ENCODE measurements at places on chromosomes 5 and 9. TPM values are rescaled to one million over a fixed set of nuclear protein-coding genes. Genes with fewer than 3 reads are reported as not detected.
A peak's percentile ranks its signal among the peaks of the same experiment; 100 is the strongest.

DNA sequence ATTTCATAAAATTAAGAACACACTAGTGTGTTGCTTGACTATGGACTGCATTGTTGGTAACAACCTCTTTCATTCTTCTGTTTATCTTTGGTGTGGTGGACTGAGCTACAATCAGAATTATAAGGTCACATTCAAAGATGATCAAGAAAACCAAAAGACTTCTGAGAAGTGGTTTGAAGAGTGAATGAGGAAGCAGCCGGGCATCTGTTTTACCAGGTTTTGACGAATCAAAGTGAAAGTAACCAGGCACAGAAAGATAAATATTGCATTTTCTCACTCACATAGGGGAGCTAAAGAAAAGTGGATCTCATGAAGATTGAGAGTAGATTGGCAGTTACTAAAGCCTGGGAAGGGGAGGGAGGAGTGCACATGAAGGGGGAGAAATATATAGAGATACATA is 589.1 kb downstream of the ZNF608 start:
- H3K27me3 ChIP-seq, result no peaks in the 10 kb centered on the region
- DNase-seq, result no peak
- peaks cover 2% of the 10 kb centered on the region for H3K4me1 ChIP-seq
- H3K27ac ChIP-seq, result no peak overlapping the region
- H3K4me3 ChIP-seq, result no peak overlapping the region

PCA3 gene
- total RNA-seq, result not detected

PCDHAC1 gene
- not detected for total RNA-seq

IL13 gene
- total RNA-seq, result 830 TPM

SLC6A18 gene
- not detected for total RNA-seq

DNA sequence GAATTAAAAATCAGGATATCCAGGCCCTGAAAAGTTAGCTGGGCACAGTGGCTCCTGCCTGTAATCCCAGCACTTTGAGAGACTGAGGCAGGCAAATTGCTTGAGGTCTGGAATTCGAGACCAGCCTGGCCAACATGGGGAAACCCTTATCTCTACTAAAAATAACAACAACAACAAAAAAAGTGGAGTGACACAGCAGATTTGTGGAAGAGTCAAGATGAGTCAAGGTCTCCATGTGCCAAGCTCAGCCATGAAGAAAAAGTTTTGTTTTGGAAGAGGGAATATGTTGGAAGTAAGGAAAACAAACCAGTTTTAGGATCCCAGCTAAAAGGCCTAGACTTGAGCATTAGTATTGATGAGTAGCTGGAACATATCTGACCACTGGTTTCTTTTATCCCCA is 14.7 kb downstream of the LRRC70 start:
- peaks cover 26% of the 10 kb centered on the region for H3K36me3 ChIP-seq
- peaks cover 7% of the 10 kb centered on the region for H3K4me1 ChIP-seq
- H3K27ac ChIP-seq, result no peak overlapping the region
- H3K4me3 ChIP-seq, result no peak overlapping the region
- DNase-seq, result no peak

TMEM215 gene
- total RNA-seq, result not detected

GRCh38 chr5:158953929-158954534 is 145.7 kb downstream of the EBF1 start:
- no peak for DNase-seq
- H3K4me1 ChIP-seq, result no peaks in the 10 kb centered on the region
- H3K27ac ChIP-seq, result no peak overlapping the region

GRCh38 chr5:147616421-147616820 is 106.6 kb upstream of the DPYSL3 start:
- H3K27ac ChIP-seq, result no peak overlapping the region
- no peak overlapping the region for H3K4me3 ChIP-seq
- no peak for DNase-seq

GRCh38 chr5:10049858-10050455 is 199.7 kb downstream of the ATPSCKMT start:
- no peak overlapping the region for H3K4me3 ChIP-seq
- H3K4me1 ChIP-seq, result no peaks in the 10 kb centered on the region
- no peak overlapping the region for H3K27ac ChIP-seq
- no peaks in the 10 kb centered on the region for H3K36me3 ChIP-seq

GRCh38 chr9:98900244-98900643 is 43.5 kb upstream of the COL15A1 start:
- no peak for DNase-seq
- H3K27ac ChIP-seq, result no peak overlapping the region
- no peaks in the 10 kb centered on the region for H3K36me3 ChIP-seq
- H3K4me1 ChIP-seq, result no peaks in the 10 kb centered on the region
- peaks cover 8% of the 10 kb centered on the region for H3K27me3 ChIP-seq

PCDHB15 gene
- total RNA-seq, result not detected

GRCh38 chr5:140342896-140343295 is 3.5 kb downstream of the HBEGF start:
- peaks cover 49% of the 10 kb centered on the region for H3K4me1 ChIP-seq
- H3K36me3 ChIP-seq, result peaks cover 62% of the 10 kb centered on the region
- H3K4me3 ChIP-seq, result peak overlapping the region; percentile 82
- H3K27me3 ChIP-seq, result no peaks in the 10 kb centered on the region
- no peak for DNase-seq

DNA sequence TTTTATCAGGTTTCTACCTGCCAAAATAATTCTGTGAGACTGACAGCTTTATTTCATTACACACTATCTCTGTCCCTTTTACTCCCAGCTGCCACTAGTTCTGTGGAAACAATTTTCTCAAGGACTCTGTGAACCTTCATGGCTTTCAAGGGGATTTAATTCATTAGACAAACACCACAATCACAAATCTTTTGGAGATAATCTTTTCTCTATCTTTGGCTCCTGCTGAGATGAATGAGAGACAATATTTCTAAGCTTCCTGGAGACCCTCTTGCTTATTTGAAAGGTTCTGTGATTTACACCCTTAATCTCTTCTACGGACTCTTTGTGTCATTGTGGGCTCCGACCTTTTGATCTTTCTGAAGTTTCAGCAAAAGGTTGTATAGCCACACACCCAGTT is 222.6 kb downstream of the PRDM9 start:
- H3K4me3 ChIP-seq, result no peak overlapping the region
- no peak for DNase-seq
- no peak overlapping the region for H3K27ac ChIP-seq
- H3K27me3 ChIP-seq, result no peaks in the 10 kb centered on the region
- H3K4me1 ChIP-seq, result no peaks in the 10 kb centered on the region

DNA sequence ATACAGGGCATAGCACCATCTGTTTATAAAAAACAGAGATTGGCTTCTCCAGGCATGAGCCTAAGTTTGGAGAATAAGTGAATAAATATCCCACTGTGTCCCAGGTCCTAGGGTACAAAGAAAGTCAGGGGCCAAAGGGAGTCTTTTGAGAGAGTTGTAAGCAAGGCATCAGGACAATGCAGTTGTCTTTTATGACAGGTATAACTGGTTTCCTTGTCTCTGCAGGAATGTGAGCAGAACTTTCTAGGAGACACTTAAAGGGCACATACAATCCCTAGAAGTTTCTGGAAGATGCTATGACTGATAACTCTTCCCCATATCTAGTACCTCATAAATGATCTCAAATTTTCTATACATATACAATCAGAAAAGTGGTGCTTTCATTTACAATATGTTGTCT is 245.6 kb upstream of the RGMB start:
- H3K4me1 ChIP-seq, result no peaks in the 10 kb centered on the region
- H3K27me3 ChIP-seq, result no peaks in the 10 kb centered on the region
- H3K36me3 ChIP-seq, result no peaks in the 10 kb centered on the region
- H3K27ac ChIP-seq, result no peak overlapping the region
- H3K4me3 ChIP-seq, result no peak overlapping the region

DNA sequence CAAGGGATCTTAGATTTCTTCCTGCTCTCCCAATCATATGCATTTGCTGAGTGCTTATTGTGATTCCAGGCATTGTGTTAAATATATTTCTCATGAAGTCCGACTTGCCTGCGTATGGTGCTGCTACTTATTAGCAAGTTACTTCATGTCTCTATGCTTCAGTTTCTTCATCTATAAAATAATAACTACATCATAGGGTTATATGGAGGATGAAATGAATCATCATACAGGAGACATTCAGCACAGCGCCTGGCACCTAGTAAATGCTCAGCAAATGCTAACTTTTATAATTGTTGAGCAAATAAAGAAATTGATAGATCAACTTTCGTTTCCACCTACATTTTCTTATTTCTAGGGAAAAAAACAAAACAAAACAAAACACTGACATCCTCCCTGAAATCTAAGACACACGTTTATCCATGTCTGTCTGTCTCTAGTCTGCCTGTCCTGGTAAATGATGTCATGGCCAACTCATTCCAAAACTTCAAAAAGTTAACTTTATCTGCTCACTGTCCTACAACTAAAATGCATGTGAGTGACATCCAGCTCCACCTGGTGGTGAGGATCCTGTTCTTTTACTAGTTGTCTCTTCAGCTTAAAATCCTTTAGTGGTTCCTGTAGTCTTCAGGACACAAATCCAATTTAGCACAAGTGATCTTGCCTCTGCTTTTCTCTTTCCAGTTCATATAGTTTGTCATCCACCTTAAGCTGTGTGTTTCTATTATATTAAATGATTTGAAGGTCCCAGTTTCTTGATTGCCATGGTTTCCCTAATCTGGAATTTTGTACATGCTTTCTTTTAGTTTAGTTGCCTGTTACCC is 27.7 kb downstream of the PPP3R2 start:
- no peak overlapping the region for H3K4me3 ChIP-seq
- H3K36me3 ChIP-seq, result peaks cover 36% of the 10 kb centered on the region
- no peak overlapping the region for H3K27ac ChIP-seq
- H3K27me3 ChIP-seq, result no peaks in the 10 kb centered on the region
- no peak for DNase-seq

FSTL4 gene
- total RNA-seq, result 2.1 TPM

Measured in activated T-helper 2 cell treated with anti-CD3 and anti-CD28 coated beads, Interferon-gamma antibody, Interleukin-2, Interleukin-4, amounts not matched to agents 10 μg/mL and 5 μg/mL and 100 μg/mL, durations not matched to agents 14 hours and 24 hours and 36 hours (primary cell).